ENCODE measurements at places on chromosomes 1 and 21.

DNA sequence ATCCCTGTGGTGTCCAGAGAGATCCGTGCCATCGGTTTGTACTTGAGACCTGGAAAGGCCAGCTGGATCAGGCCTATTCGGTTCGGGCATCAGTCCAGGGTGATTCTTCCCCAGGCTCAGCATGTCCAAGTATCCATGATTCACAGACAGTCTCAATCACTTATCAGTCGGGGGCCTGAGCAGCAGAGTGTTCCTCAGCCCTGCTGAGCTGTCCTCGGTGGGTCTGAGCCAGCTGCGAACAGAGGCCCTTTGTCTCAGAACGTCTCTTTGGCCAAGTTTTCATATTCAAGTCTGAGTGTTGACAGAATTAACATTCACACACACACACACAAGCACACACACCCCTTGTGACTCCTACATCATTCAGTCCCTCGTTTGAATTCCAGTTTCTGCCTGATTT is 33.4 kb upstream of the OSBPL9 start:
- no peak for DNase-seq

- DNase-seq: no peak
These were observed 267.8 kb downstream of the GRIK3 start for GRCh38 chr1:36766481-36766880.

GRCh38 chr1:219088778-219089557 is 84.7 kb upstream of the LYPLAL1 start:
- no peak for DNase-seq

DNA sequence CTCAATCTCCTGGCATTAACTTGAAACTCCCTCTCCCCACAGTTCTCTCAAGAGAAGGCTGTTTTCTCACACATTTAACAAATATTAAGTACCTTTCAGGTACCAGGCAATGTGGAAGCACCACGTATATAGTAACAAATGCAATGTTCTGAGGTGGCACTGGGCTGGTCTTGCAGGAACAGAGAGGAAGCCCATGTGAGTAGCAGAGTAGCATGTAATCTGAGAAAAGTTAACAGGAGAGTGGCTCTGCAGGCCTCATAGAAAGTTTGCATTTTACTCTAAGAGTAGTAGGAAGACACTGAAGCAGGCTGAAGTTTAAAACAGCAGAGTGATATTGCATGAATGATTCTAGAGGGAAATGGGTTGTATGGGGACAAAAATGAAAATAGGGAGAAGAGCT is 21.0 kb downstream of the ZNF281 start:
- no peak for DNase-seq

GRCh38 chr1:34156739-34157138 is 8.3 kb downstream of the CSMD2 start:
- DNase-seq: no peak

DNA sequence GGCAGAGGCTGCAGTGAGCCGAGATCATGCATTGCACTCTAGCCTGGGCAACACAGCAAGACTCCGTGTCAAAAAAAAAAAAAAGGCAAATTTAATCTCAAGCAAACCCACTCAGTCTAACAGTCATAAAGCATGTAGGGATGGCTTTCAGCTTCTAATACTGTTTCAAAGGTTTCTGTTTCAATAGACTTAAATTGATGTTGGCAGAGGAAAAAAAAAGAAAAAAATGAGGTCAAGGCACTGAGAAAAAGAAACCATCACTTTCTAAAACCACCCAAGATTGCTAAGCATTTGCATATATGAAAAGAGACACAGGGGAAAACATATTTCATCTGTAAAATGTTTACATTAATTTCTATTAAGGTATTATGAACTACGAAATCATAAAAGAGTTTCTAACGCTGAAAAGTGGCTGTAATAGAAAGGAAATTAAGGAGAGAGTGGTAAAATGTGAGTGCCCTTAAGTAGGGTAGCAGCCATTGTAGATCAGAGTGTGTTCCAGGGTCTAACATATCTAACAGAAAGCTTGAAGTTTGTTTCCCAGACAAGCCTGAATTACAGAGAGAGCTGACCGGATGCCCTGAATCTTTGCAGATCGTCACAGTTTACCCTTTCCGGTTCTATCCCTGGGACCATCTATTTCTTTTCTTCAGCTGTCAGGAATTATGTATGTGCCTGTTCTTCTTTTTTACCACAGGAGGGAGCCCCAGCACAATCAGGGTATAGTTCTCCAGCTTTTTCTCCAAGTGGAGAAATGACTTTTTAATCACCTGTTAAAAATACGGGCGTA is 70.0 kb downstream of the PLD5 start:
- DNase-seq: no peak

GRCh38 chr1:206714331-206715058 is 29.8 kb downstream of the MAPKAPK2 start:
- DNase-seq: no peak

DNA sequence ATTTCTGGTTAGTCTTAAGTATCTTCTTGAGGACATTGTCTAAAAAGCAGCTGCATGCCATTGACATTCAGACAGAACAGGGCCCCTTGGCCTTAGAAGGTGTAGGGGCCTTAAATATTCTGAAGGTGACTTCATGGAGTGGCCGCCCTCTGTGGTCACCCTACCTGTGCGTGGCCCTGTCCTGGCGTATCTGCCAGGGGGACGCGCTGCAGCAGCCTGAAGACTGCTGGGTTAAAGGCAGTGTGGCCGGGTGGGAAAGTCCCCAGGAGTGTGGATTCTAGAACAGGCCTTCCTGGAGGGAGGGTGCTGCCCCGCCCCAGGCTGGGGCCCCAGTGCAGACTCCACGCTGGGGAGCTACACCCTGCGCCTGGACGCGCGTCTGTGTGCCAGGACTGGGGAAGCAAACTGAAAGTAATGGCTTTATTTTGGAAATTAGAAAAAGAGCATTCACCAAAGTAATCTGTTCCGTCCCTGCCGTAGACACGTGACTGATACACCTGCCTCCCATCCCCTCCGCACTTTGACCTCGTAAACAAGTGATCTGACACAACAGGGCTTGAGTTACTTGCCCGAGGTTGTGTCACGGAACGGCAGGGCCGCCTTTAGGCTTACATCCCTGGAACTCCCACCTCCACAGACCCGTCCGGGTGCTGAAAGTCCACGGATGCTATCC is 1.8 kb downstream of the AGPAT3 start:
- DNase-seq: no peak

- no peak for DNase-seq
These were observed 9.8 kb downstream of the MIXL1 start for GRCh38 chr1:226233293-226233692.

GRCh38 chr1:81069856-81070255 is 730.9 kb upstream of the ADGRL2 start:
- no peak for DNase-seq
